ENCODE measurements at places on chromosomes 2 and 18.

GRCh38 chr2:64234785-64235184 is 90.6 kb upstream of the PELI1 start:
- no peak for DNase-seq

DNA sequence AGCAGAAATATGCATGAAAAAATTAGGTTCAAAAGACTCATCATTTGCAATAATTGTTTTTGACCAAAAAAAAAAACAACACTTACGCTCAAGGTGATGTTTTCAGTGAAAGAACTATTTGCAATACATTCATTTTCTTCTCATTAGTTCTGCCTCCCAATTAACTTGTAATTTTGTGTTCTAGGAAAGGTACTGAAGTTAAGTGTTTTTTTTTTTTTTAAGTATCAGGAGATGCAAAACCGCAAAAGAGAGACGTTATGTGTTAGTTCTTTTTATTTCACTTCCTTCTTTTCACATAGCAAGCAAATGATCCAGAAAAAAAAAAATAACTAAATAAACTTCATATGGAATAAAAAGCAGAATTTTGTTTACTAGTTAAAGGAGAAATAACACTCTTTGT is 735.2 kb upstream of the GCFC2 start:
- DNase-seq: no peak

GRCh38 chr2:20599861-20600461 is 50.9 kb downstream of the HS1BP3 start:
- no peak for DNase-seq

GRCh38 chr2:197599285-197599965 is 76.0 kb downstream of the RFTN2 start:
- no peak for DNase-seq

DNA sequence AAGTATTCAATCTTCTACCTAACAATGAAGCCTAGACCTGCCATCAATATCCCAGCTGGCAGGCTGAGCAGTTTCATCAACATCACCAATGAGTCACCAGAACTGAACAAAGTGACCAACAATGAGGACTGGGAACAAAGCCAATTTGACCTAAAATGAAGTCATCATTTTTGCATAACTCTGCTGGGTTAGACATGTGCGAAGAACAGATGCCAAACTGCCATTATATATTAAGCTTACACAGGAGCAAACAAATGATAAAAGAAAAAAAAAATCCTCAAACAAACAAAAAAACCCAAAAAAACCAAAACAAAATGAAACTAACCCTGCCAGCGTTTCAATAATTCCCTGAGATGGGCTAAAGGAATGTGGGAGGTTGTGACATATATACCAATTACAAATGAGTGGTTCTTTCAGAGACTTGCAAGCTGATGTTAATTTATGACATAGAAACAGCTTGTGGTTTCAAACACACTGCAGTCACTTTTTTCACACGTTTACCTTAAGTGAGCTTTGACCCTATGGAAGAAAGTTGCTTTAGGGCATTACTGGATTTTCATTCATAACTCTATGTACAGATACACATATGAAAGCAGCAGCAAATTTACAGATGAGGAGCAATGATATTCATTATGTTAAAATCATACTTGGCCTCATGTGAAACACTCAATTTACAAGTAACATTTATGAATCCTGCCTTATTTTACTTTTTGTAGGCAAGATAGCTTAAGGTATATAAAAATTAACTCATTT is 56.9 kb upstream of the CCDC141 start:
- DNase-seq: peak; percentile 19

DNA sequence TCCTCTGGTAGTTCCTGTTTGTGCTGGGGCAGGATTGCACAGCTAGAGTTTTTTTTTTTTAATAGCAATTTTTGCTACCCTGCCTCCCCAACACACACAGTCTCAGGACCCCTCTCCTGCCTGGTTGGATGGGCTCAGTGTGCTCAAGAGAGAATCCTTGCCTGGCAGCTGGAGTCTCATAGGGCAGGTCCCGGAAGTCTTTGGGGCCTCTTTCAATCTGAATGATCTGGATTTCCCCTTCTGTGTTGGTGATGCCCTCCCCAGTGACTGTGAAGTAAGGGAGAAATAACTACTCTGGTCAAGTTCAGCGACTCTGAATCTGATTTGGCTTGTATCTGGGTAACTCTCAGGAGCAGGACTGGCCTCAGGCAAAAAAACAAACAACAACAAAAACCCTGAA is 220.6 kb upstream of the LRRTM1 start:
- DNase-seq: no peak

DNA sequence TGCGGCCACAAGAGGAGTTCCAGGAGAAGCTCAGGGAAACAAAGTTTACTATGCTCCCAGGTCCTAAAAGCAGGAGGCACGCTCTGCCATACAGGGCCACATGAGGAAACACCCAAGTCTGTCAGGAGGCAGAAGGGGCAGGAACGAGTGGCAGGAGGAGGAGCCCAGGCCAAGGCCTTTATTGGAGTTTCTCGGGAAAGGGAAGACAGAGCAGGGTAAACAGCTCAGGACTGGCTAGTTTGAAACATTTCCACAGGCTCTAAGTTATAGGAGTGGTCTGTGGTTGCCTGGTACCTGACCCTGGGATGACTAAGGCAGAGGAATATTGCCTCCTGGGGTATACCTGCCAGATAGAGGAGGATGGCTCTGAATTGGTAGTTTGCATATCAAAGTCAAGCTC is 3.7 kb upstream of the ZNF638 start:
- no peak for DNase-seq

DNA sequence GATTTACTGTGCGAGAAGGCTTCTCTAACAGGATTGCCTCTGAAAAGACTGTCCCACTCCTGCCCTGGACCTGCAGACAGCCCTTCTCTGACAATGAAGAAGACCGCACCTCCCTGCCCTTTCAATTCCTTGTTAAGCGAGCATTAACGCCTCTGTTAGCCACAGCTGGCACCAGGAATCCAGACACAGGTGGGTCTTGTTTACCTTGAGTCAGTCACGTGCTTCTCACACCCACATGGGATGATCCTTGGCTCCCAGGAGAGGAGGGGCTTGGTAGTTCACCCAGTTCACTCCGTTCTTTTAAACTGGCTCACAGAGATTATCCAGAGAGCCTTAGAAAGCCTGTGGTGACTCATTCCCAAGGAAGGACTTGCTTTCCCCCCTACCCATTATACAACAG is 410.5 kb upstream of the MEIS1 start:
- no peak for DNase-seq

GRCh38 chr2:46915281-46915810 is at the start of gene MCFD2:
TSS of gene MCFD2 (minus strand) at chr2:46915806. CDS start at chr2:46909171, 6,635 bp downstream.
- no peak for DNase-seq

DNA sequence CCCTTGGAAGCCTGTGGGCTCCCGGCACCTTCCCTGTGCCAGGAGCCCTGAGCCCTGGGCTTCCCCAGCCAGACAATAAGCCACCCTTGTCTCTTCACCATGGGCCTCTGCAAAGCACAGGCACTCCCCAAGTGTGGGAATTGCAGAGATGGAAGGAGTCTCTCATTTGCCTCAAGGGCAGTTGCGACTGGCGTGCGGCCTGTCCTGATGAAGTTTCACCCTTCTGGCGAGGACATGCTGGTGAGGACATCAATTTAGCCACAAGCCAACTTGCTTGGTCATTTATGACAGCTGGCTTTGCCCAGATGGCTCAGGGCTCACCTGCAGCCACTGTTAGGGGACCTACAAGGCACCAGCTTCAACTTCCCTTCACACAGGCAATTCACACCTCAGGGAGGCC is 180.2 kb downstream of the ANAPC1 start:
- no peak for DNase-seq

GRCh38 chr2:169014780-169015179 is 16.3 kb downstream of the ABCB11 start:
- DNase-seq: no peak

- DNase-seq: no peak
These were observed 121.0 kb downstream of the SPOPL start for GRCh38 chr2:138622613-138623012.

DNA sequence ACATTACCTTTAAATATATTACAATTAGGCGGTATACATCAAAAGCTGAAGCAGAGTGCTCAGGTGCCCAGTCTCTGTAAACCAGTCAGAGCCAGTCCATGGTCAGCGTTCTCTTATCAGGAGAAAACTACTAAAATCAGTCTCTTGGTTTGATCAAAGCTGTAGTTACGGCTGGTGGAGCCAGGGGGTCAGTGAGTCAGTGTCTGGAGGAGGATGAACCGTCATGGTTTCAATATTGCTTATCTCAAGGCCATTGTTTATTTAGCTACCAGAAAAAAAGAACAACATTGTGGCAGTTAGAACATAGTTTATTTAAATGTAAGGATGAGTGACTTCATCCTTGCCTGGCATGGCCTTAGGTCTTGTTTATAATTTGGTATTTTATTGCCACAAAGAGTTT is 71.3 kb upstream of the NYAP2 start:
- no peak for DNase-seq

- DNase-seq: no peak
These were observed 47.1 kb downstream of the COPS8 start for GRCh38 chr2:237132799-237133198.

DNA sequence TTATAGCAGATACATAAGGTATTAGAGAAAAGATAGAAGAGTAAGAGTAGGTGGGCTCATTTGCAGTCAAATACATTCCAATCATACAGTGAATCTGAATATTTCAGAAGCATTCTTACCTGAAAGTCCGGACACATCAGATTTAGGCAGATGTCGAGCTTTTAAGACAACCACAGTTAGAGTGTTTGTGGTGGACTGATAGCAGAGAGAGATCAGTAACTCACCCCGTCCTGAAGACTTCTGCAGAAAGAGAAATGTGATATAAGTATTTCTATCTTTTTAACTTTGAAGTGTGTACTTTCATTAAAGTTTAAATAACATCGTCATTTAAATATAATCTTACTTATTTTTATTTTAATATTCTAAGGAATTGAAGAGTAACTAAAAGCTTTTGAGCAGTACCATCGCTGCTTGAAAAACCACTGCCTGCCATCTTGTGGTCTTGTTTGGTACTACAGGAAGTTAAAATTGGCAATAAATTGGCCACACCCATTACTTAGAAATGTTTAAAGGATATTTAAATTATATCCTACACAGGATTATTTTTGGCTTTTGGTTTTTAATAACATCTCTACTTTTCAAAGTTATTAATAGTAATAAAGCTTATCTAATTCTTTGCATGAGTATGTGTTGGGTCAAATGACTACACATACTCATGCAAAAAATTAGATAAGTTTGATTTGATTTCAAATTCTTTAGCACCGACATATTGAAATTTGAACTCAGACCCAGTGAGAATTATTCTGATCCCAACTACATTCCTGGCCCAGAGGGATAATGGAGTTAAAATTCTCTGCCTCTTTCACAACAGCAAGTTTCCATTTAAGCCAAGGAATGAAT is 5.5 kb downstream of the SYT4 start:
- peak; percentile 53 for DNase-seq

GRCh38 chr2:209334188-209335017 is 89.4 kb upstream of the MAP2 start:
- DNase-seq: peak; percentile 44

GRCh38 chr2:9463698-9464034 is 10.7 kb upstream of the IAH1 start:
- DNase-seq: no peak

- no peak for DNase-seq
These were observed 46.3 kb downstream of the TCF7L1 start for GRCh38 chr2:85179541-85179940.

DNA sequence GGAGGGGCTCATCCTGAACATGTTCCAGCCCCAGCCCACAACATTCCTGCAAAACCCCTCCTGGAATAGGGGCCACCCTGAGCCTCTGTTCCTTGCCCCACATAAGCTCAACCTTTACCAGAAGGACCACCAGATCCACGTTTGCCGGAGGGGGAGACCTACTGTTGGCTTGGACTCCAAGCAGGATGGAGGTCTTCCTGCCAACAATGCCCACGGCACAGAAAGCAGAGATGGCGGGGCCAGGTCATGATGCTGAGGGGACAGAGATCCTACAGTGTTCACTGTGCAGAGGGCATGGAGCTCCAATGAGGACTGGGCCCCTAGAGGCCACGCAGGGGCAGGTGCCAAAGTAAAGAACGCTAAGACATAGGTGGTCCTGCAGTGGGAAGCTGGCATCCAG is 98.5 kb upstream of the RAB6C start:
- no peak for DNase-seq

DNA sequence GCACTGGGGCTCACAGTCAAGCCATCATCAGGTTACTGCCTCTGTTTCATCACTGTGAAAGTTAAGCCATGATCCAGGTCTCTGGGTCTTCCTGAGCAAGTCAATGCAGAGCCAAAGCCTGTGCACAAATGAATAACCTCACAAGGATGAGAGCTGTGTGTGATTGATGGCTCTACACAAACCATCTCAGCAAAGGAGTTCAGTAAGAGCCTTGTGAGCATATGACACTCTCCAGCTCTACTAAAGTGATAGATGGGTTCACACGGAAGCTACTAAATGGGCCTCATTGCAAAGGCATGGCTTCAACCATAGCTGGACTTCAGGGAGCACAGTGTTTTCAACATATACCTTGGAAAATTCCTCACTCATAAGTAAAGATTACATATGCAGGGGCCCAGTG is 101.5 kb downstream of the AFF3 start:
- DNase-seq: no peak

- DNase-seq: no peak
These were observed 63.1 kb downstream of the NAPG start for GRCh38 chr18:10588975-10589374.

All from LNCaP clone FGC (cell line).